ENCODE measurements at places on chromosomes 5 and 9. TPM values are rescaled to one million over a fixed set of nuclear protein-coding genes. Genes with fewer than 3 reads are reported as not detected.

Gene C5orf52
- not detected for total RNA-seq

Gene OR2V2
- total RNA-seq, result not detected

Gene LVRN
- 3.1 TPM for total RNA-seq

Gene TRIO
- 422 TPM for total RNA-seq

Gene ARRDC3
- 202 TPM for total RNA-seq

Gene SLC6A3
- 0.18 TPM for total RNA-seq

Data from cerebellum (tissue), 4 donors.